ENCODE measurements at places on chromosomes 6 and 20. TPM values are rescaled to one million over a fixed set of nuclear protein-coding genes. Genes with fewer than 3 reads are reported as not detected.

DNA sequence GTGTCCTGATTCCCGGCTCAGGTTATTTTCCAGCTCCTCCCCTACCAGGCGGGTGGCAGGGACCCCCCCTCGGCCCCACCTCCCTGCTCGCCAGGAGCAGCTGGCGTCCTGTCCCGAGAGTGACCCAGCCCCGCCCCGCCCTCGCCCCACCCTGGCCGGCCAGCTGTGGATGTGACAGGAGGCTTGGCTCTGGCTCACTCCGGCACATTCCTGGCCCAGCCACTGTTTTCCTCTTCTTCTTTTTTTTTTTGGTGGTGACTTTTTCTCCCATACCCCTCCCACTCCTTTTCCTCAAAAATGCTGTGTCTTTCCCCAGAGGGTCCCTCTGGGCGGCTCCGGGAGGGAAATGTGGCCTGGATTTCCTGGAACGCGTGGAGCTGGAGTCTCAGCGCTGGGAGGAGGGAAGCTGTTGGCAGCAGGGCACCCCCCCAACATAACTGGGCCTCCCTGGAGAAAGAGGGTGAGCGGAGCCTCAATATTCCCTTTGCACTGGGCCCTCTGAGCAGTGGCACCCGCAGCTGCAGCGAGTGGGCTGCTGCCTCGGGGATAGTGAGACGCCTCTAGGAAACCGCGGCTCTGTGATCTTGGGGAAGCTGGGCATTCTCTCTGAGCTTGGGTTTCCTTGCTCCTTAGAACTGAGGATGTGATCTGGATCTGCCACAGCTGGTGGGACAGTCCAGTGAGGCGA, 28.3 kb upstream of the CSNK2A1 start:
- DNase-seq: peak; percentile 84

GRCh38 chr20:47761482-47762047, 23.7 kb downstream of the SULF2 start:
- DNase-seq: no peak

GRCh38 chr6:137845460-137845859, 21.6 kb upstream of the TNFAIP3 start:
- no peak for DNase-seq

- DNase-seq: no peak
These were observed 235.7 kb upstream of the ZNF217 start for GRCh38 chr20:53829255-53829723.

The TREM1 gene
- total RNA-seq: 2.6 TPM

The CDSN gene
- total RNA-seq: not detected
